CD8-positive, alpha-beta memory T cell (primary cell): ENCODE measurements at places on chromosomes 11 and 22. TPM values are rescaled to one million over a fixed set of nuclear protein-coding genes. Genes with fewer than 3 reads are reported as not detected.

Gene GGTLC2
- not detected for total RNA-seq

Gene RCE1
- total RNA-seq = 41.2 TPM

Gene MYEOV
- 0.89 TPM for total RNA-seq

DNA sequence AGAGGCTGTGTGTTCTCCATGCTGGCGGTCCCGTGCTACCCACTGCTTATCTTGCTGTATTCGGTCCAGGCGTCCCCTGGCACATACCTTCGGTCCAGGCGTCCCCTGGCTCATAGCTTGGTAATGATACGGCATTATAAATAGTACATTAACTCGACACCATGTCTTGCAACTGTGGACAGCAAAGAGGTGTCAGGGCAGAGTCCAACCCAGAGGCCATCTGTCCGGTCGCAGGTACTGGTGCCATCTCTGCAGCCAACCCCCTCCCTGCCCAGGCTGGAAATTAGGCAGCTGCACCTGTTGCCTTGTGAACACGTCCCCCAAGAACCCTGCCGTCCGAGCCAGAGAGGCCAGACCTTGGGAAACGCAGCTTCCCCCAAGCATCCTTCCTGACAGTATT, 634.3 kb downstream of the BRD1 start:
- H3K4me1 ChIP-seq = no peaks in the 10 kb centered on the region
- H3K4me3 ChIP-seq = no peak overlapping the region
- DNase-seq = no peak
- no peaks in the 10 kb centered on the region for H3K27me3 ChIP-seq

GRCh38 chr11:48013269-48013901, 33.0 kb downstream of the PTPRJ start:
- H3K4me3 ChIP-seq = peak overlapping the region; percentile 28
- H3K27me3 ChIP-seq = no peaks in the 10 kb centered on the region
- peak; percentile 63 for DNase-seq
- peaks cover 95% of the 10 kb centered on the region for H3K4me1 ChIP-seq

GRCh38 chr11:64726867-64727530, 4.0 kb upstream of the NRXN2 start:
- peaks cover 5% of the 10 kb centered on the region for H3K27me3 ChIP-seq
- H3K27ac ChIP-seq = no peak overlapping the region
- H3K4me1 ChIP-seq = peaks cover 6% of the 10 kb centered on the region
- no peak for DNase-seq
- peaks cover 21% of the 10 kb centered on the region for H3K36me3 ChIP-seq

GRCh38 chr11:6717426-6717825, 34.3 kb upstream of the MRPL17 start:
- H3K36me3 ChIP-seq = peaks cover 15% of the 10 kb centered on the region
- no peaks in the 10 kb centered on the region for H3K27me3 ChIP-seq
- no peak overlapping the region for H3K4me3 ChIP-seq
- no peak for DNase-seq

GRCh38 chr11:17012712-17013547, 1.3 kb downstream of the PLEKHA7 start:
- DNase-seq = no peak
- H3K4me3 ChIP-seq = peak overlapping the region; percentile 32
- no peaks in the 10 kb centered on the region for H3K4me1 ChIP-seq

DNA sequence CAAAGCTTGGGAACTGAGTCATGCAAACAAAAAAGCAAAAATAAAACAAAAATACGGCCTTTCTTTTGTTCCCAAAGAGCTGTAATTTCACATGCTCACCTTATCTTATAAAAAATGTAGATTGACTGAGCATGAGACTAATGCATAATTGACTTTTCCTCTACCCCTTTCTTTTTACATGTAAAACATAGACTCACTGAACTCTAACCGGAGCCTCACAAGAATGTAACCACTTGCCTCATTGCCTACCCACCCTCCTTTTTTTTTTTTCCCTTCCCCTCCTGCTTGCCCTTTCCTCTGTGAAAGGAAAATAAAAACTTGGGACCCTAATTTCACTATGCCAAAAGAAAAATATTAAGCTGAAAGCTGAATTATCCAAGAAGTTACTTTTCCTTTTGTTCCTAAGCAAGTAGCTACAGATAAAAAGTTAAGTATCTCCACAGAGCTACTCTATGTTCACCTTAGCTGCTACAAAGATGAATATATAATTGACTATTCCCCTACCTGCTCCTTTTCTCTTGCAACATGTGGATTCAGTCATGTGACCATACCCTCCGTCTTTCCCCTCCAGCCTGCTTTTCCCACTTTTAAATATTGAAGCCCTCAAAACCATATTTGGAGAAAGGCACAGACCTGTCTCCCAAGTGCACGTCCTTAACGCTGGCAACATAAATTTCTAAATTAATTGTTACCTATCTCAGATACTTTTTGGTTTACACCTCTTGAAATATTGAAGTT, 39.6 kb upstream of the WEE1 start:
- H3K27ac ChIP-seq = no peak overlapping the region
- H3K4me1 ChIP-seq = no peaks in the 10 kb centered on the region
- DNase-seq = no peak
- H3K36me3 ChIP-seq = no peaks in the 10 kb centered on the region
- no peak overlapping the region for H3K4me3 ChIP-seq

DNA sequence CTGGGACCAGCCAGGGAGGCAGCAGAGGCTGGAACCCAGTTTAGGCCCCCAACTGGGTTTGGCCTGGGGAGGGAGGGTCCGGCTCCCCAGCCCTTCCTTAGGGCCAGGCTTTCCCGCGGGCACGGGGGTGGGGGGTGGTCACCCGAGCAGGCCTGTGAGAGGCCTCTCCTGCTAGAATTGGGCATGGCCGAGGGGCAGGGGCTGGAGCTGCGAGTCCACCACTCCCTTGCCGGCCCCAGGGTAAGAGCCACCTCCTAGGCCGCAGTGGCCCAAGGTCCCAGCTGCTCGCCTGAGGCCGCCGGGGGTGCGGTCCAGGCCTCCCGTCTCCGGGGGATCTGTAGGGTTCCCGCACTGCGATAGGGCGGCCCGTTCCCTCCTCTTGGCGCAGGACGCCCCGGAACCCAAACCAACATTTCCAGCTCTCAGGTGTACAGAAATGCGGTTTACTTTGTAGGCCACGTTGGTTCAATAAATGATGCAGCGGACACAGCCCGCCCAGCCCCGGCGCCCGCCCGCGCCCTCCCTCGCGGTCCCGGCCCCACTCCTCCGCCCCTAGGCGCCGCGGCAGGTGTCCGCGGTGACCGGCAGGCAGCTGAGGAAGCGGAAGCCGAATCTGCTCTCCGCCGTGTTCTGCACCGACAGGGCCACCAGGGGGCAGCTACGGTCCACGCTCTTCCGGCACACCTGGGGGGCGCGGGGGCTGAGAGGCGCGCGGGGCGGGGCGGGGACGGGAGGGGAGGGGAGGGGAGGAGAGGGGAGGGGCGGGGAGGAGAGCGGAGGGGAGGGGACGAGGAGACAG, 5.9 kb downstream of the LMNTD2 start:
- no peak overlapping the region for H3K27ac ChIP-seq
- H3K36me3 ChIP-seq = no peaks in the 10 kb centered on the region
- peak overlapping the region; percentile 45 for H3K4me3 ChIP-seq
- H3K4me1 ChIP-seq = peaks cover 10% of the 10 kb centered on the region
- no peaks in the 10 kb centered on the region for H3K27me3 ChIP-seq

- DNase-seq = no peak
- H3K27ac ChIP-seq = no peak overlapping the region
- no peak overlapping the region for H3K4me3 ChIP-seq
- H3K4me1 ChIP-seq = no peaks in the 10 kb centered on the region
- H3K27me3 ChIP-seq = peaks cover 7% of the 10 kb centered on the region
- H3K36me3 ChIP-seq = no peaks in the 10 kb centered on the region
Observed at GRCh38 chr22:45885171-45885840, 91.7 kb downstream of the WNT7B start.

DNA sequence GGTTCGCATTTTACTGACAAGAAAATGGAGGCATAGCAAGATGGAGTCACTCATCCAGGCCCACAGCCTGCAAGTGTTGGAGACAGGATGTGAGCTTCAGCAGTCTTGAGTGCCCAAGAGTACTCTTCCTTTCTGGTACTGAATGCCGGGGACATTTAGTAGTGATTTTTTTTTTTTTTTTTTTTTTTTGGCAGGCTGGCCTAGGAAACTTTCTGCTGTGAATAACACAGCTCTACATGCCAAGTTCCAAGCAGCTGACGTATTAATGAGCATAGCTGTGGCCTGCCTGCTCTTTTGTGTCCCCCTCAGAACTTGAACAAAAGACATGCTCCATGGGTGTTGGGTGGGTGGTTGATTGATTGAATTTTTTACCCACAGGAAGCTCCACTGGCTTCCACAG, 195.5 kb upstream of the CADM1 start:
- no peaks in the 10 kb centered on the region for H3K4me1 ChIP-seq
- no peak for DNase-seq
- H3K4me3 ChIP-seq = no peak overlapping the region
- no peaks in the 10 kb centered on the region for H3K36me3 ChIP-seq
- H3K27ac ChIP-seq = no peak overlapping the region
